ENCODE measurements at places on chromosomes 6 and 20.

- no peak for DNase-seq
Observed at GRCh38 chr6:105272786-105273185, 93.0 kb upstream of the POPDC3 start.

DNA sequence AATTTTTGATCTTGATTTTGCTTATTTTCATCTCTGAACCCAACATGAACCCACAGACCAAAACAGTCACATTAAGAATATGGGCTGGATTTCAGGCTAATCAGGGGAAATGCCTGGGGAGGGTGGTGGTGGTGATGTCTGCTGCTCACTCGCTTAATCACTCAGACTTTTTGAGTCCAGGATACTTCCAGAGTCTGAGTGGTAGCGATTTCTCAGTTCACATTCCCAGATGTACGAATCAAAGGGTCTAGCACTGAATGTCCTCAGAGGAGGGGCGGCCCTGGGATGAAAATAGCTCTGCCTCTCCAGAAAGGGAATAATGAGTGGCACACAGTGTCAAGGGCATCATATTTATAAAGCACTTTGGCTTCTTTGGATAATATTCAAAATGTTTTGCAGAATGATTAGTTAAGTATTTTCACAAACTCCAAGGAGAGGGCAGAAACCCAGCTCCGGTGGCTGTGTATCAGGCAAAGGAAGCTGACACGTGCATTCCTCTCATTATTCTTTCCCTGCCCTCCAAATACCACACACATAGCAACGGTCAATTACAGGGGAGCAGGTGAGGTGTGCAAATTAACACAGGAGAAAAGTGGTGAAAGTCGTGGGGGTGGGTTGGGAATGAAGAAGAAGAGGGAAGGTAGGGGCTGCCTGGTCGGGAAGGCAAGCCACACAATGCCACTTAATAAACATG, 345.2 kb upstream of the RSPO3 start:
- DNase-seq, result no peak

- DNase-seq, result no peak
Observed at GRCh38 chr20:57316795-57317201, 12.8 kb upstream of the SPO11 start.

DNA sequence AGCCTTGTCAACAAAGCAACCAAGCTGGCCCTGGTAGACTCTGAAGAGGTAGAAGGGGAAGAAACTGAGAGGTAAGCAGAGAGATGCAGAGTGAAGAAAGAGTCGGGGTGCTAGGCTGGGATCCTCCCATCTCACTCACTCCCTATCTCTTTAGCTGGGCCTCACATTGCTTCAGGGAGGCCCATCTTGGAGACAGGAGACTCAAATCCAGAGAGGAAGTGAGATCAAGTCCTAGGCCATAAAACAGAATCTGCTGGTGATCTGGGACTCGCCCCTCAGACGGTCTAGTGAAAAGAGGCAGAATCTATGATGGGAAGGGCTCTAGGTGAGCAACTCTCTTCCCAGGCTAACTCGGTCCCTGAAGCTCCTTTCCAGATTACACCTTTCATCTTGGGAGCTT, 659 bp upstream of the GUCA1B start:
- DNase-seq, result no peak

DNA sequence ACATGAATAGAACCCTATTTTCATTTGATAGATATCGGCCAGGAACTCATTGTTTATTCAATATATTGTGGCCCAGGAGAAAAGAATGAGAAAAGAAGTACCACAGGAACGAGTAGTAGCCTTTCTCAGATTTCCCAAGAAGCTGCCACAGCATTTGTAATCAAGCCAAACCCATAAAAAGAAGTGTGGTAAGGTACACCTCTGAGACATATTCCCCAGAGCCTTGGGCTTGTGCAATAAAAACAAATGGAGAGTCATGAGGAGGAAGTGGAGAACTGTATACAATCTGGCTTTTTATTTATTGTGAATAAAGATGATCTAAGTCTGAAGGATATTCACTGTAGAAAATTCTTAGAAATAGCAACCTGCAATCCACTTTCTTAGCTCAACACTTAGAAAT, 36.7 kb downstream of the KIF6 start:
- DNase-seq, result no peak

GRCh38 chr6:126337323-126337722, 2.6 kb upstream of the CENPW start:
- no peak for DNase-seq

- no peak for DNase-seq
Observed at GRCh38 chr20:11467436-11467835, 450.3 kb upstream of the BTBD3 start.

GRCh38 chr6:16450821-16451220, 212.4 kb downstream of the GMPR start:
- DNase-seq, result no peak

DNA sequence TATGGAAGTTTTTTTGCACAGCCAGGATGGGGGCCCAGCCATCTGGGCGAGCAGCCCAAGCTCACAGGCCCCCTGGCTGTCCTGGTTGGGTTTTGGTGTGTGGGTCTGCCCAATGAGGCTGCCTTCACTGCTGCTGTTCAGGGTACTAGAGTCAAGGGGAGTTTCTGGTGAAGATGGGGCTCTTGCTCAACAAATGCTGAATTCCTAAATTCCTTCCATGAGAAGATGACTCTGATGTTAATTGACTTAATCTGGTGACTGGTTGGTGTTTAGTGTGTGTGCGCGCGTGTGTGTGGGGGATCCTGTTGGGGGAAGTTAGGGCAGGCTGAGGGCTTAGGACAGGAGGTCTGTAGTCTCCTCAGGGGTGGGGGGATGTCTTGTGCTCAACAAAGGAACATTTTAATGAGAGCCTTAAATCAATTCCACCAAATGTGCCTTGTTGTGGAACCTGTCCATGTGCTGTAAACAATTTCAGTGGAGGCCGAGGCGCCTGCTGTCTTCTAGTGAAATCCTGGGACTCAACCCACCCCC, 1.9 kb downstream of the PTK7 start:
- no peak for DNase-seq

DNA sequence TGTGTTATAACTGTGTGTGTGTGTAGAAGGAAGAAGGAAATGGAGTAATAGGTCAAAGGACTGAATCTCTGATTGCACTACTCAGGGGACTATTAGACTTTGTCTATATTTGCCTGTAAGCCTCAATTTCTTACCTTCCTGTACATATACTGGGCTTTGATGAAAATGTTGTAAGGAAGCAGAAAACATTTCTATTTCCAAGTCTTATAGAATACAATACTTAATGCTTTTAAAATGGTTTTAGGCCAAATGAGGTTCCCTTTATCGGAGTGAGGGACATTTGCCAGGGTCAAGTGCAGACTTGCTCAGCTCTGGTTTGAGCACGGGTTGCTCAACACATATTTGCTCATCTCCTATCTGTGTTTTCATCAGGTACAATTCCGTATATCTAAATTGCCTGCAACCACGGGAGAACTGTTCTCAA, 28.3 kb downstream of the MEP1A start:
- no peak for DNase-seq

DNA sequence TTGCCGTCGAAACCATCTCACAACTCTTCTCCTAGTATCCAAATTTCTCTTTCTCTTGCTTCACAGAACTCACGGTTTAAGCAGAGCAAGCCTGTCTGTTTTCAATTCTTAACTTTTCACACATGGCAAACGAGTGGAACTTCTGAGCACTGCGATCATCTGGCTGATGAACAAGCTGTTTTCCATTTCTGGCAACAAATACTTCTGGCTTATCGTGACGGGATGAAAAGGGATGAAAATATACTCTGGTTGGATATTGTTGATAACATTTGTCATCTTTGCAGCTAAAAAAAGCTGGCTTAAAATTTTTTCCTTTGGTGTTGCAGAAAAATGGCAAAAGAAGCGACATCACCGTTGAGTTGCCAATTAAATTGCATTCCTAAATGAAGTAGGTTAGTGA, 515.2 kb upstream of the JARID2 start:
- no peak for DNase-seq

- DNase-seq, result no peak
Observed at GRCh38 chr20:52529826-52530225, 338.2 kb upstream of the ZFP64 start.

GRCh38 chr6:434051-434705, 42.6 kb downstream of the IRF4 start:
- no peak for DNase-seq

GRCh38 chr6:116011520-116011919, 49.2 kb downstream of the FRK start:
- no peak for DNase-seq

- DNase-seq, result no peak
Observed at GRCh38 chr6:138434925-138435324, 30.9 kb downstream of the HEBP2 start.

GRCh38 chr6:164039954-164040375, 625.4 kb downstream of the QKI start:
- peak; percentile 31 for DNase-seq

- no peak for DNase-seq
Observed at GRCh38 chr20:18057101-18057993, at the start of gene OVOL2. TSS of gene OVOL2 (minus strand) at chr20:18057916. CDS start at chr20:18057634, 282 bp downstream.

DNA sequence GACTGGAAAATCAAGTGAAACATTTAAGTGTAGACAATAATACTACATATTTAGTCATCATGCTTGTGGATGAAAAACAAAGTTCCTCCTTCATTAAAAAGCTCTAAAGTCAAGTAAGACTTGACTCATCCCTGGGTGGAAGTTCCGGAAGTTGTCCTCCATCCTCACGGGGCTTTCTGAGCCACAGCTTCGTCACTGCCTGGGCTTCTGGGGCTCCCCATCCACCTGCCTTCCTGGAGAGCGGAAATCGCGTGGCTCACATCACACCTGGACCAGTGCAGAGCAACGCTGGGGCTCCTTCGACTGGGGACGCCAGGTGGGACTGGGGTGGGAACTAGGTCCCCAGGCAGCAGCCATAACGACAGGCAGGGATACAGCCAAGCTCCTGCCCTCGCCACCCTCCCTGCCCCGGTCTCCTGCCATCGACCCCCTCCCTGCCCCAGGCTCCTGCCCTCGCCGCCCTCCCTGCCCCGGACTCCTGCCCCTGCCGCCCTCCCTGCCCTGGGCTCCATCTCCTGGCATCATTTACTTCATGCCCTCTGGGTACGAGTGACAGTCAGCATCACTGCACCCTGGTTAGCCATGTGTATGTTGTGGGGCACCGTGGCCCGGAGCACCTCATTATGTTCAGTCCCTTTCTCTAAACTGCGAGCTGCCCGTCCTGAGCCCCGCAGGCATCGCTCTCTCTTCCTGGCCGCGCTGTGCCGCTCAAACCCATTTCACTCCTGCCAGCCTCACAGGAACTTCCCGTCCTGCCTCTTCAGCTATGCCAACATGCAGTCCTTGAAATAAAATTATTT, 12.9 kb downstream of the THBS2 start:
- DNase-seq, result no peak

- DNase-seq, result no peak
Observed at GRCh38 chr6:17700421-17701416, 6.0 kb downstream of the NUP153 start.

- no peak for DNase-seq
Observed at GRCh38 chr20:24682496-24682985, 213.1 kb downstream of the SYNDIG1 start.

DNA sequence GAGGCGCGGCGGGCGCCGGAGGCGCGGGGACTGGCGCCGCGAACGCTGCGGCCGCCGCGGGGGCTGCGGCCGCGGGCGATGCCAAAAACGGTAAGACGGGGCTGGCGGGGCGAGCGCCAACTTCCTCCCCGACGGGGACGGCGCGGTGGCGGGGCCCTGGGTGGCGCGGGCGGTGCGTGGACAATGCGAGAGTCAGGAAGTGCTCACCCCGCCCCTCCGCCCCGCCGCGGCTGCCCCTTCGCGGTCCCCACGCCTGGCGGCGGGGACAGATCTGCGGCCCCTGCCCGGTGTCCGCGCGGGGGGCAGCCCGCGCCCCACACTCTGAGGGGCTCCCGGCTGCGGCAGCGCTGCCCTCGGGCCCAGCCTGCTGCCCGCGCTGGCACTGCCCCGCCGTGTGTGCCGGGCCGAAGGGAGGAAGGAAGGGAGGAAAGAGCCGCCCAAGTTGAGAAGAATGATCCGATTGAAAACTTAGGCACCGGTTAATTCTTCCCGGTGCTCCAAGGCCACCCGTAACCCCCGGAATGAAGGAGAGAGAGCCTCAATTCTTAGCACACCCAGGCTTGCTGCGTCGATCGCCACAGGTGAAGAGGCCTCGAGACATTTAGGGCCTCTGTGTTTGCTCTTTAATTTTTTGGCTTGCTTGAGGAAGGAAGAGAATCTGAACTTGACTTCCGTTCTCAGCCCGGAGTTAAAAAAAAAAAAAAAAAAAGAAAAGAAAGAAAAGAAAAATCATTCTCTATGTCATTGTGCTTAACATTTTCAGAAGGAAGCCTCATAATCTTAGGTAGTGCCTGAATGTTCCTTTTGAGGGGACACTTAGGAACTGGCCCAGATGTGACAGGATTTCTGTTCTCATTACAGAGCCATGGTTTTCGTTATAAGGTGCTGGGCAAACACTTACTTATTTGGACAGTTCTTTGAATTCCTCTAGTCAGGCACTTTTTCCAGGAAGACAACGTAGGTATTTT, 982 bp downstream of the HECA start:
- peak; percentile 55 for DNase-seq

- DNase-seq, result no peak
Observed at GRCh38 chr6:123640567-123641187, 3.9 kb upstream of the TRDN start.

DNA sequence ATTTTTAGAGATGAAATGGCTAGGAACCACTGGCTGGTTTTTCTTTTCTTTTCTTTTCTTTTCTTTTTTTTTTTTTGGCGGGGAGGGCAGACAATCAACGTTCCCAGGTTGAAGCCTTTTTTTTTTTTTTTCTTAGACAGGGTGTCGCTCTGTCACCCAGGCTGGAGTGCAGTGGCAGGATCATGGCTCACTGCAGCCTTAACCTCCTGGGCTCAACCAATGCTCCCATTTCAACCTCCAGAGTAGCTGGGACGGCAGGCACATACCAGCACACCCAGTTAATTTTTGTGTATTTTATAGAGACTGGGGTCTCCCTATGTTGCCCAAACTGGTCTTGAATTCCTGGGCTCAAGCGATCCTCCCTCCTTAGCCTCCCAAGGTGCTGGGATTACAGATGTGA, 18.8 kb upstream of the ITCH start:
- no peak for DNase-seq

GRCh38 chr20:56372850-56373249, 14.1 kb downstream of the FAM210B start:
- no peak for DNase-seq

GRCh38 chr6:69578361-69578890, 218.4 kb downstream of the LMBRD1 start:
- DNase-seq, result no peak

GRCh38 chr6:133894795-133895358, 6.0 kb downstream of the TCF21 start:
- DNase-seq, result no peak

GRCh38 chr20:51463998-51464397, 78.5 kb downstream of the NFATC2 start:
- no peak for DNase-seq

GRCh38 chr6:90701146-90701781, 114.4 kb upstream of the MAP3K7 start:
- no peak for DNase-seq

- no peak for DNase-seq
Observed at GRCh38 chr6:106453756-106454367, 93.3 kb downstream of the CRYBG1 start.

All from T-helper 9 cell (primary cell).